Right kidney (tissue), 9 donors: ENCODE measurements at places on chromosomes 1 and 21.

GRCh38 chr21:23607782-23608431 is 1999.4 kb downstream of the MRPL39 start:
- DNase-seq = no peak

DNA sequence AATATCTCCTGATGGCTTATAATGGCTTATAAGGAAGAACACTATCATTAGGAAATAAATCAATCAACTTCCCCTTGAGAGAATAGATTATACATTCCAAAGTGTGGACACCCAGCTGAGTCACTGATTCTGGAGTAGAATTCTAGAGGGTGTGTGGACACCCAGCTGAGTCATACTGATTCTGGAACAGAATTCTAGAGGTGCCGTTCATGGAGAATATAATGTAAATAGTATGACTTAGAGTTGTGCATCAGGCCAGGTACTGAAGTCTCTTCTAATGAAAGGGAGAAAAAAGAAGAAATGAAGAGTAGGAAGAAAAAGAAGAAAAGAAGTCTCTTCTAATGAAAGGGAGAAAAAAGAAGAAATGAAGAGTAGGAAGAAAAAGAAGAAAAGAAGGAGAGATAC is 2.4 kb upstream of the USP33 start:
- no peak for DNase-seq

- DNase-seq = no peak
Observed at GRCh38 chr1:94022471-94023189, 98.3 kb downstream of the ABCA4 start.

DNA sequence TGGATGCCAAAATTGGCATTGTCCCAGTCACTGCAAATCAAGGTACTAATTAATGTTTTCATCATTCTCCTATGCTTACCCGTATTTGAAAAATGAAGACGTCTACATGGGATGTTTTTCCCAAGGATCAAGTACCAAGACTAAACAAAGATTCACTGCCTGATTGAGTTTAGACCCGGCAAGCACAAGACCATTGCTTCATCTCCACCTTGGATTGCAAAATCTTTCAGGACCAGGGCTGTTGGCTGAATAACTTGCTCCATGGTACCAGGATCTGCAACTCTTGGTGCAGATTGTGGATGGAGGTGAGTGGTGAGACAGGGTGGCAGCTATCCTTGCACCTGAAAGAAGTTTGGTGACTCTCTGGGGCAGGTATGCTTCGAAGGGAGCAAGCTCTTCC is 122.5 kb upstream of the ETS2 start:
- no peak for DNase-seq

- DNase-seq = no peak
Observed at GRCh38 chr1:187871177-187871845, 1042.6 kb downstream of the PLA2G4A start.

DNA sequence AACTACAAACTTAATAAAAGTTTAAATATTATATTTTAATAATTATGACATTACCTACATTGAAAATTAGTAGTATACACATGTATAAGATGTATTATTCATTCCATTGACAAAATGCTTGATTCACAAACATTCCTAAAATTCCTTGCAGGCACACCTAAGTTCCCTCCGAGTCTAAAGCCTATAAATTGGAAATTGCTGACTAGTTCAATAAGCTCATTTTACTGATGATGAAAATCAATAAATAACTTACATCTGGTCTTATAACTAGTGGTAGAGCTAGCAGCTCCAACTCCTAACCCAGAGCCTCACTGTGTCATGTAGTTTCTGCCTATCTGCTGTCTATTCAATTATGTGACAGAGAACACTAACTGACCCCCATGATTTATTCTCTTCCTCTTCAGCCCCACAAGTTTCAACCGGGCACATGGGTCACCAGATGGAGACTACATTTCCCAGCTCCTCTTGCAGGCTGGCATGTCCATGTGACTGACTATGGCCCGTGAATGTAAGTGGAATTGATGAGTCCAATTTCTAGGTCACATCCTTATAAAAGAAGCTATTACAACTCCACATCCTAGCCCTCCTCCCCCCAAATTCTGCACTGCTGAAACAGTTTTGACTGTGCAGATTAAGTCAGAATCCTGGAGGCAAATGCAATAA is 29.6 kb upstream of the LRRC8D start:
- DNase-seq = no peak

GRCh38 chr21:46326110-46326703 is 2.3 kb downstream of the PCNT start:
- no peak for DNase-seq

- no peak for DNase-seq
Observed at GRCh38 chr1:101003012-101003650, 22.5 kb downstream of the DPH5 start.

GRCh38 chr1:236065509-236066005 is 667 bp upstream of the NID1 start:
- no peak for DNase-seq

GRCh38 chr1:150576367-150576711 is 3.1 kb downstream of the MCL1 start:
- DNase-seq = no peak

DNA sequence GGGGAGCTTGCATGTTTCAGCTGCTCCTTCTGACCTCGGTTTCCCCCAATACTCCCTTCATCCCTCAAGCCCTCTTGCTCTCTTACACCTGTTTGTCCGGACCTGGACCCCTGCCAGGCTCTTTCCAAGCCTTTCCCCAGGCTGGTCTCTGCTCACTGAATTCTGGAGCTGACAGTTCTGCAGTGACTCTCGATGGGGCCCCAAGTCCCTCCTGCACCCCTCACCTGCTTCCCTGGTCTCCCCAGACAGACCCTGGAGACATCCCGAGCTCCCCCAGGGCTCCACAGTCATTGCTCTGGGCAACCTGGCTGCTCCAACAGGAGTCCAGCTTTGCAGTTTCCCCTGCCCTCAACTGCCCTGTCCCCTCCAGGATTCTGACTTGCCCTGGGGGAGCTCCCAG is 198.6 kb downstream of the GRIK3 start:
- no peak for DNase-seq

GRCh38 chr1:220511785-220512184 is 16.2 kb upstream of the MARK1 start:
- no peak for DNase-seq

- no peak for DNase-seq
Observed at GRCh38 chr1:39668111-39668510, 3.8 kb downstream of the NT5C1A start.

- DNase-seq = no peak
Observed at GRCh38 chr1:201184307-201185122, 6.1 kb upstream of the IGFN1 start.

- no peak for DNase-seq
Observed at GRCh38 chr1:209728466-209728865, 23.8 kb downstream of the HSD11B1 start.

DNA sequence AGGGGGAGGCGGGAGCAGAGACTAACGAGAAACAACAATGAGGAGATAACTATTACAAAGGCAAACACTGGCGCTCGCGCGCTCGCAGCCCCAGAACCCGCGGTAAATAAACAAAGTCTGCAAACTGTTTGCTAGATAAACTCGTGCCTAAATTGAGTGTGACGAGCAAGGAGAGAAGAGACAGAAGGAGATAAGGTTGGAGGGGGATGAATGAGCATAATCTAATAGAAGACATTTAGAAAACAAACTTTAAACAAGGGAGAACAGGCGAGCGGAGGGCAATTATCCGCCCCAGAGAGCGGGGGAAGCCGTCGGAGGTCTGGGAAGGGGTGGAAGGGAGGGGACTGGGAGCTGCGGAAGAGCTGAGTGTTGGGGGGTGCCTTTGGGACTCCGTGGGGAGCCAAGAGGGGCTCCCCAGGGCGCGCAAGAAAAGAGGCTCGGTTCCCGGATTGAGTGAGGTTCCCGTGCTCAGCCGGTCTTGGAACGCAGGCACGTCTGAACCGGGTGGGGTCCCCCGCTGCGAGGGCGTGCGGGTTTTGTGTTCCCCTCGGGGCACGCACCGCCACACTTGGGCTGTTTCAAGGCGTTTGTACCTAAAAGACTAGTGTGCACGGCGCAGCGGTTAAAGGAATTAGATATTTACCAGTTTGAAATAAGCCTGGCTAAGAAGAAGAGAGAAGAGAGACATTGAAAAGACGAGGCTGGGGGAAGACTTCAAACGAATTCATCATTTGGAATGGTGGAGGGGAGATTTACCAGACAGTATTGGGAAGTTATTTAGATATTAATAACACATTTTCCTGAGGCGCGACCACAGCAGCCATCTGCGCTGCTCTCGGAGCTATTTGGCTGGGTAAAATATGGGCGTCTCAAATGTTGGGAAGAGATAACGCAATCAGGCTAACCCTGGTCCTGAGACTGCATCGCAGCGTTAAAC is 10.6 kb downstream of the PAX7 start:
- DNase-seq = peak; percentile 66

- no peak for DNase-seq
Observed at GRCh38 chr1:100038660-100039287, 69.0 kb downstream of the SLC35A3 start.

DNA sequence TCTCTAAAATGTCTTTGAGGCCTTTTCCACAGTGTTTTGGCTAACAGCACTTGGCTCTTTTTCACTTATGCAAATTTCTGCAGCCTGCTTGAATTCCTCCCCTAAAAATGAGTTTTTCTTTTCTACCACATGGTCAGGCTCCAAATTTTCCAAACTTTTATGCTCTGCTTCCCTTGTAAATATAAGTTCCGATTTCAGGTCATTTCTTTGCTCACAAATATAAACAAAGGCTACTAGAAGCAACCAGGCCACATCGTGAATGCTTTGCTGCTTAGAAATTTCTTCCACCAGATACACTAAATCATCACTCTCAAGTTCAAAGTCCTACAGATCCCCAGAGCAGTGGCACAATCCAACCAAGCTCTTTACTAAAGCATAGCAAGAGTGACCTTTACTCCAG is 28.1 kb upstream of the BTG3 start:
- DNase-seq = no peak

DNA sequence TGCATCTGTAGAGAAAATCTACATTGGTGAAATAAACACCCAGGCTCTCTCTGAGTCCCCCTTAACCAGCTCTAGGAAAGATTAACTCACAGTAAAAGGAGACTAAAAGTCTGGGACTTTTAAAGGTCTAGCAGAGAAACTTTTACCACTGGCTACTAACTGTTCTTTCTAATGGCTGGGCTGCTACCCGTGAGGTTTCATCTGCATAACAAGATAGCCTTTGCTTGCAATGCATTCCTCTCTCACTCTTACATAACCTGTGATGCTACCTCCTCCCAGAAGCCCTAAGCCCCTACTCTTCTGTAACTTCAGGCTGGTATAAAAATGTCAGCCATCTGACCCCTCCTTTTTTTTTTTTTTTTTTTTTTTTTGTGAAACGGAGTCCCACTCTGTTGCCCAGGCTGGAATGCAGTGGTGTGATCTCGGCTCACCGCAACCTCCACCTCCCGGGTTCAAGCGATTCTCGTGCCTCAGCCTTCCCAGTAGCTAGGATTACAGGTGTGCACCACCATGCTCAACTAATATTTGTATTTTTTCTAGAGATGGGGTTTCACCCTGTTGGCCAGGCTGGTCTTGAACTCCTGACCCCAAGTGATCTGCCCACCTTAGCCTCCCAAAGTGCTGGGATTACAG is 344.2 kb downstream of the RGS7 start:
- DNase-seq = no peak

DNA sequence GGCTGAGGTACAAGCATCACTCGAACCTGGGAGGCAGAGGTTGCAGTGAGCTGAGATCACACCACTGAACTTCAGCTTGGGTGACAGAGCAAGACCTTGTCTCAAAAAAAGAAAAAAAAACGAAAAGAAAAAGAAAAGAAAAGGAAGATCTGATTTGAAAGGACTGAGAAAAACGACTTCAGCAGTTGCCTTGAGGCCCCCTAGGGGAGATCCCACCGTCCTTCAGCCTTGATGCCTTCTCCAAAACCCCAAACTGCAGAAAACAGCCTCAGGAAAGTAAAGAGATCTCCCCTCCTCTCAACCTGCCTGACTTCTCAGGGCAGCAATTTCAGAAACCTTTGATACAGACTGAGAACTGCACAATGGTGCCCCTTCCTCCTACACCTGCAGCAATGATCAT is 50.9 kb upstream of the BCAR3 start:
- DNase-seq = no peak

- DNase-seq = no peak
Observed at GRCh38 chr1:179205284-179205683, 24.2 kb downstream of the ABL2 start.

DNA sequence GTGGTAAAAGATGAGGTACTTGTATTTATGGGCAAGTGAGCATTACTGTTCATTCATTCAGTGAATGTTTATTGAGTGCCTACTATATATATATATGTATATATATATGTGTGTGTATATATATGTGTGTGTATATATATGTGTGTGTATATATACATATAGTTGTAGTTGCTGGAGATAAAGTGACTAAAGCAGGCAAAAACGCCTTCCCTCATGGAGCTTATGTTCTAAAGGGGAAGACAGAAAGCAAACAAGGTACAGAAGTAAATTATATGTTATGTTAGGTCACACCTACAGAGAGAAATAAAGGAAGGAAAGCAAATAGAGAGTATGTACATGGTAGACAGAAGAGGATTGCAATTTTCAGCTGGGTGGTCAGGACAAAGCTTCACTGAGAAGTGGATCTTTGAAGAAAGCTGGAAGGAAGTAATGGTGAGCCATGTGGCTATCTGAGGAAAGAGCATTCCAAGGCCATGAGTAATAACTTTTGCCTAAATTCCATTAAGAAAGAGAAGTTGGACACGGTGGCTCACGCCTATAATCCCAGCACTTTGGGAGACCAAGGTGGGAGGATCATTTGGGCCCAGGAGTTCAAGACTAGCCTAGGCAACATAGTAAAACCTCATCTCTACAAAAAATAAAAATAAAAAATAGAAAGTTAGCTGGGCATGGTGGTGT is 33.5 kb upstream of the KLF17 start:
- DNase-seq = no peak

DNA sequence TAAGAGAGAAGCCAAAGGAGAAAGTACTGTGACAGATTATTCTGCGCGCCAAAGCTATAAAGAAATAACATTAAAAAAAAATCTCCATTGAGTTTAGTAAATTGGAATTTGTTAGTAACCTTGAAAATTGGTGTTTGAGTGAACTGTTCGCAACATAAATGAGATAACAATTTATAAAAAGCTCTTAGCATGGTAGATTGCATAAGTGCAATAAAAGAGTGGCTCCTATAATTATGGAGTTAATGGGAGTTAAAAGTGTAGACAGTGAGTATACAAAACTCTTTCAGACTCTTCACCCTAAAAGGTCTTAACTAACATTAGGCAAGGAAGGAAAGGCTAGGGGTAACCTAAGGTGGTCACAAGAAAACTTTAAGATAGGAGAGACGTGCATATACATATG is 50.6 kb downstream of the RPRD2 start:
- no peak for DNase-seq

DNA sequence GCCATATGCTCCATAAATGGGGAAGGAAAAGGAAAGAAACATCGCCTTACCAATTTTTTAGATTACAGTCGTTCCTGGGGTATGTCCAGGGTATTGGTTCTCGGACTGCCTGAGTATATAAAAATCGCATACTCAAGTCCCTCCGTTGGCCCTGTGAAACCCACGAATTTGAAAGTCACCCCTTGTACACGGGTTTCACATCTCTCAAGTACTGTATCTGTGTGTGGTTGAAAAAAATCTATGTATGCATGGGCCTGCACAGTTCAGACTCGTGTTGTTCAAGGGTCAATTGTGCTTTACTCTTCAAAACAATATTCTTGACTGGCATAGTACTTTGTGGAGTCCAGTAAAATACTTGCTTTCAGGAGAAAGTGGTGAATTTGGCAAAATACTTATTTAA is 171.7 kb downstream of the HS2ST1 start:
- no peak for DNase-seq
